H7 (cell line): ENCODE measurements at places on chromosomes 7 and 10.

- no peak for DNase-seq
Observed at GRCh38 chr7:90580051-90580450, 16.1 kb upstream of the CDK14 start.

DNA sequence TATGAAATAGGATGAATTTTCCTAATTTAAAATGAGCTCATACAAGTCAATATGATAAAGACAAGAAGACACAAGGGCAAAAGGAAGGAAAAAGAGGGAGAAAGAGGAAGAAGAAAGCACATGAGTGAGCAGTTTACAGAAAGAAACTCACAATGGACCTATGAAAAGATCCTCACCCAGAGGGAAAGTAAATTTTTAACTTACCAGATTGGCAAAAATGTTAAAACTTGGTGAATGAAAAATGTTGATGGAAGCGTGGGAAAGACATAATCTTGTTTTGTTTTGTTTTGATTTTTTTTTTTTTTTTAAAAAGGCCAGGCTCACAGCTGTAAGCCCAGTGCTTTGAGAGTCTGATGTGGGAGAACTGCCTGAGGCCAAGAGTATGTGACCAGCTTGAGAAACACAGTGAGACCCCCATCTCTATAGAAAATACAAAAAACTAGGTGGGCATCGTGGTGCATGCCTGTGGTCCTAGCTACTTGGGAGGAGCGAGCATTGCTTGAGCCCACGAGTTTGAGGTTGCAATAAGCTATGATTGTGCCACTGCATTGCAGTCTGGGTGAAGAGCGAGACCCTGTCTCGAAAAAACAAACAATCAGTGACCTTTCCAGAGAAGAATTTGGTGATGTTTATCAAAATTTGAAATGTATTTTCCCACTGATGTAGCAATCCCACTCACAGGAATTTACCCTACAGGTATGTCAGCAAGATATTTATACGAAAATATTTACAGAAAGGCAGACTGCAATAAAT, 152.9 kb upstream of the ASAH2 start:
- no peak for DNase-seq

DNA sequence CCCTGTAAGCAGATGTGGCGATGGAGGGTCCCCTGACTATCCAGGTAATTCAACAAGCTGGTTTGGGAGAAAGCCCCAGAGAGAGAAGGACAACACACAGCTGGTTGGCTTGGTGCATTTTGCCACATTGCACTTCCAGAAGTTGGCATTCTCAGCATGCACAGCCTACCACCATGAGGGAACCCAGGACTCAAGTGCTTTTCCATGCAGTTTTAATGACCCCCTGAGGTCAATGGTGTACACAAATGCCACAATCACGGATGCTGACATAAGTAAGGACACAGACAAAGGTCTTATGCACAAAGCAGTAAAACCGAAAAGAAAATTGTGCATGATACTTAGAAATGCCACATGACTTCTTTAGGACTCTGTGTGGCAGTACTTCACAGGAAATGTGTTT, 645.1 kb downstream of the KCNMA1 start:
- no peak for DNase-seq

DNA sequence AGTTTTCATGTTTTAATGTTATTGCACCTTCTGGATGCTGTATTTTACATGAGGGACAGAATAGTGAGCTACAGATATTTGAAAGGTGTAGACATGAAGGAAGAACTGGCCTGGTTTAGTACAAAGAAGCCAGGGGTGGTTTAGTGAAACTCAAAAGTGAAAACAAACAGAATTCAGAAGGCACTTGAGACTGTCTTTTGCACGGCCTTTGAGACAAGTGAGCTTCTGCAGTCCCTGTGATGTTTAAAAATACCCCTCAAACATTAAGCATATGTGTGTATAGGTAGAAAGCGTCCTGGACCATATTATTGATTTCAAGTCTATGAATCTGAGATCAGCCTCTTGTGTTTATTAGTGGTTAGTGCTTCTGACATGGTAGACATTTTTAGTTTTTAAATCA, 118.9 kb downstream of the CDK14 start:
- no peak for DNase-seq

DNA sequence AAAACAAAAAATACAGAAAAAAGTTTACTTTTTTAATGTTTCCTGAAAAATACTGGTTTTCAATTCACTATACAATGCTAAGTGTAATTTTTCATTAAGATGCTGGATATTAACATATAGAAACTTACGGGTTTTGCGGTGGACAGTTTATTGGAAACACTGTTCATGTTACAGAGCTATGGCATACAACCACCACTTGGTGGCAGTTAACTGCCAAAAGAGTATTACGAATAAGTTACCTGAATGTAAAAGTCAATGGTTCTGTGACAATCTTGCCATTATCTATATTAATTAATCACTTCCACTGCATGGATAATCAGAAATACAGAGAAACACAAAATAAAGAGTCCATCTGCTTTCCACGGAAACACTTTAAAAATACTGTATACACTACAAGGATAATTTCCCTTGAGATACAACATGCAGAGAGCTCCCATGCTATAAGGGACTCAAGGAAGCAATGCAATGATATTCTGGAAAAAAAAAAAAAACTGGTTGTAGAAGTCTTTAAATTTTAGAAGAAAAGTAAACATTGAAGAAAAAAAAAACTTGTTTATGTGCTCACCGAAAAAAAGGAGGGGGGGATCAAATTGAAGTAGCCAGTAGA, 97.0 kb downstream of the TPK1 start:
- no peak for DNase-seq

DNA sequence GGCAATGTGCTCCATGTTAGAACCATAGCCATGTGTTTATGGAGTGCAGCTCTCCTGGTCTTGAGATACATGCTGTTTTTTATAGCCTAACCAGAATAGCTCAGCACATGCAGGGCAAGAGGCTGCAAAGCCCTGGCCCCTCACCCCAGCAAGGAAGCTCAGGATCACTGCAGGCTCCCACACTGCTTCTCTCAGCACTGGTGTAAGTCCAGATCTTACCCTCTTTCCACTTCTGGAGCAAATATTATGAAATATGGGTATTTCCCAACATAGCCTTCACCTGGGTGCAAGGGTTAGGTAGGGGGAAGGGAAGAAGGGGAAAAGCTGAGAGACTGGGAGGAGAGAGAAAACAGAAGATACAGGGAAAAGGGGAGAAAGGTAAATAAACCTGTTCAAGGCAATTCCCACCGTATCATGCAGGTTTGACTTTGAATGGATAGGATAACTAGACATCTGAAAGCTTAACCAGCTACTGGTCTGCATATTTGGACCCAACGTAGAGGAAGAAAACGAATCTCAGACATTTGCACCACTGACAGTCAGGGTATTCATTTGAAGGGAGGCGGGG, 19.7 kb downstream of the SKIDA1 start:
- peak; percentile 61 for DNase-seq

DNA sequence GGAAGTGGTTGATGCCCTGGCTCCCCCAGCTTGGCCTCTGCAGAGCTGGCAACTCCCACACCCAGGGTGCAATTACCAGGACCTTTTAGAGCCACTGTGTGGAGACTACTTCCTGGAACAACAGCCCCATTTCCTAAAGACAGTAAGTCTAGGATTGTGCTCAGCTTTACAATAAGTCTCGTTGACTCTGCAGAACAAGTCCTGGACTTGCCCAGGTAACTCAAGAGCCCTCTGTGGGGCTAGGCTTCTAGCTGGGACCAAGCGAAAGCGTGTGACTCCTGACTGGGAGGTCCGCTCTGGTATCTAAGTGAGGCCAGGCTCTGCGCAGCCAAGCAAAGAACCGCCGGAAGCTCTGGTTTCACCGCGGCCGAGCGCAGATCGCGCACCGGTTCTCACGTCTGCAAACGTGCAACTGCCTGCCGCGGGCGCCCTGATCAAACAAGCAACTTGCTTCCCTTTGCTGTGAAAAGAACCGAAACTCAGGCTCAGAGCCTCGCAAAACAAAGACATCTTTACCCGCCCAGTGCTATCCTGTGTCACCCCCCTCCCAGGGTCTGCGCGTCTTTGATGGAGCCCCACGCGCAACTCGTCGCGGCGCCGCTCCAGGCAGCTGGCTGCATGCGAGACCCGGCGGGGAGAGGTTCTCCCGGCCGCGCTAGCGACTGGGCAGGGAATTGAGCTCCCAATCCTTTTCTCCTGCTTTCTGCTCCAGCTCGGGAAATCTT, 4.4 kb upstream of the PDLIM1 start:
- peak; percentile 62 for DNase-seq

DNA sequence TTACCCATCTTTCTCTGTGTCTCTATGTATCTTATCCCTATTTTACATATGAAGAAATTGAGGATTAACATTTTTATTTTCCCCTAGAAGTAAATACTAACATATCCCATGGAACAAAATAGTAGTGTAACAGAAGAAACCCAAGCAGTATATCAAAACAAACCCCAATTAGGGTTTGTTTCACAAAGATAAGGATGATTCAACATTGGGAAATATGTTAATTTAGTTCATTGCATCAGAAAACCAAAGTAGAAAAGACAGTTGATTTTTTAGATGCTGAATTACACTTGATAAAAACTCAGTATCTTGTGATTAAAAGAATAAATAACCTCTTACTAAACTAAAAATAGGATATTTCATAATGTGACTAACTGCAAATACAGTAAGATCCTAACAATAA, 87.8 kb downstream of the GLCCI1 start:
- no peak for DNase-seq

DNA sequence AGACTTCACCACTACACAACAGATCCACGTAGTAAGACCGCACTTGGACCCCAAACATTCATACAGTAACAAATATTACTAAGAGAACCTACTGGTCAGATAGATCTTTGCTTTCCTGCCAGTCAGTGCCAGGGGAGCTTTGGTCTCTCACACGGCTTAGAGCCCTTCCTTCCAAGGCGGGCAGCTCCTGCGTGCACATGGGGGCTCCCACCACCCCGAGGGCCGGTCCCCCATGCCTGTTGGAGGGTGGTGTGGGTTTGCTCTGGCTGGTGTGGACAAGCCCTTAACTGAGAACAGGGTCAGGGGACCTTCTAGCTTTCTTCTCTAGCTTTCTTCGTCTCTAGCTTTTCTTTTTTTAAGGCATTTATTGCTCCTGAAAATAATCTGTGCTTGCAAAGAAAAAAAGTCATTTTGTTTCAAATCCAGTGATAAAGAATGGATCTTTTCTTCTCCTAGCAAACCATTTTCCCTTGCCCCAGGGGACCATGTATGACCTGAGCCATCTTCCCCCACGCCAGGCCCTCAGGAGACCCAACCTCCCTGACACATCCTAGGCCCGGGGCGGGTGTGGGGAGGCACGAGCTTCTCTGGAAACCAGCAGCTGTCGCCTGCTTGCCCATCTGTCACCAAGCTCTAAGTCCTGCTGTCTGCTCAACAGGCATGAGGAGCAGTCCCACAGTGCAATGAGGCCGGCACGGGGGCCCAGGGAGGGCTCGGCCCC, 591.1 kb downstream of the PTPRN2 start:
- DNase-seq = no peak

DNA sequence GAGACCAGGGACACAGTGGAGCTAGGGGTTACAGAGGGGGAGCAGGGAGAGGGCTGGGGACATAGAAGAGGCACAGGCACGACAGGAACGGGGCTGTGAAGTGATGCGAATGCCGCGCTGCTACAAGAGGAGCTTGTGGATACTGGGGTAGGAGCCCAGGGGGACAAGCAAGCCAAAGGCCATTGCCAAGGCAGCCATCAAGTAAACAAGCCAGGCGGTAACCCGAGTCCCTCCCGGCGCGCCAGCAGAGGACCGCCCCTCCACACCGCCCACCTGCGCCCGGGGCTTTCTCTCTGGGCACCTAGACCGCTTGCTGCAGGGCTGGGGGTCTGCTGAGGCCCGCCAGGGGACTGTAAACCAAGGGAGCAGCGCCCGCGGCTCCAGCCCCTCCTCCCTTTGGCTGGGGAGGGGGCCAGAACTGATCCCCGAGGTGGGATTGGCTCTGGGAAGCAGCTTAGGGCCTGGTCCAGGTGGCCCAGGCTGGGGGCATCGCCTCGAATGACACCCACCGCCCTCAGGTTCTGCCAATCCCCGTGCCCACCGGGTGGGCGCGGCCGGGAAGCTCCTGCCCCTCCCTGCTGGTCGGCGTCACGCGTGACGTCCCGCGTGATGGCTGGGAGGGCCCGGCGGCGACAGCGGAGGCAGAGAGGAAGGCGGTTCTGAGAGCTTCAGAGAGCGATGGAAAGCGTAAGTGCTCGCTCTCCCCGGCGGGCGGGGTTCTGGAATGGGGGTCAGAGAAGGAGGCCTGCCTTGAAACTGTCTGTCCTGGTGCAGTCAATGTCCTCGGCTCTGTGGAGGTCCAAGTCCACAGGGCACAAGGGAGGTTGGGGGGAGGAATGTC, 982 bp downstream of the SFXN3 start:
- DNase-seq = peak; percentile 89

DNA sequence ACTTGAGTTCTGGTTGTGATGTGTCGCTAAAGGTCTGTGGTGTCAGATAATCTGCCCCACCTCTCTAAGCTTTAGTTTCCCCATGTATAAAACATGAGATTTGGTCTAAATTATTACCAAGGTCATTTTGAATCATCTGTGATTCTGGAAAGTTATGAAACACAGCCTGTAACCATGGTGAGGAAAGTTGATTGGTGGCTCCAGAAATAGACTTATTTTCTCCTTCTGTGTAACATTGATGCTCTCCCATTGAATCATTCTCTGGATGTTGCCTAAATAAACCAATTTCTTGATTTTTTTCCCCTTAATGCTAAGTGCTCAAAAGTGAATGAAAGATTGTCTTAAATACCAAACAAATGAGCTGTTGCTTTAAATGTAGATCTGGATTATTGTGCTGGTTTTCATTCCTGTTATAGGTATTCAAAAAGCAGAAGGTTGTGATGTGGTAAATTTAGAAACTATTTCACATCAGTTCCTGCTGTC, 30.0 kb upstream of the PCGF5 start:
- DNase-seq = no peak
